ENCODE measurements at places on chromosomes 7 and 10. TPM values are rescaled to one million over a fixed set of nuclear protein-coding genes. Genes with fewer than 3 reads are reported as not detected.

DNA sequence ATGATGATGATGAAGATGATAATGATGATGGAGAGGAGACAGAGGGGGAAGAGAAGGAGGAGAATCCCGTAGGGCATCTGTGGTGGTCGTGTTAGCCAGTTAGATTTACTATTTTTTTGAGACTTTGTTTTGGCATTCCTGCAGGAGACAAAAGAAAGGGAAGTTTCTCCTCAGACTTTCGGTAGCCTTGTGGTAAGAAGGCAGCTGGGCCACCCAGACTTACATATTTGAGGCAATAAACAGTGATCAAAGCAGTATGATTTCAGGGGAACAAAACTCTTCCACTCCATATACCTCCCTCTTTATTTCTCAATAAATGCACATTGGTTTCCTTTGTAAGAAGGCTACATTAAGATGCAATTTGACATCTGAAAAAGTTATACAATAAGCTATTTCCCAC lies 32.4 kb upstream of the BICC1 start:
- no peak for DNase-seq

- peak; percentile 6 for DNase-seq
Observed at GRCh38 chr10:44316187-44316921, 68.5 kb downstream of the CXCL12 start.

DNA sequence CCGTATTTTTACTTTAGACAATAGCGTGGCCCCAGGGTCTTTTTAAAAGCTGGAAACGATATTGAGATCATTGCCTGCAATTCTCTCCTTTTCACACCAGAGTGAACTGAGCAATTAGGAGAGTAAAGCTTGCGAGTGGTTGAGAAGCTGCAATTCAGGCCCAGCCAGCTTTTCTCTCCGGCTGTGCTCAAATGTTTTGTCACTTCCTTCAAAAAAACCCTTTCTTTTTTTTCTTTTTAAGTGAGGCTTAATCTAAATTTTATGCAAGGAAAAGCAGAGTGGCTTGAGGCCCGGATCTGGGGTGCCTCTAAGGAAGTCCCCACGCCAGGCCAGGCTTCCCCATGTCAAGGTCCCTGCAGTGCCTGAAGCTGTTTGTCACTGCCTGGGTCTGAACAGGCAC lies 433.9 kb downstream of the GLRX3 start:
- DNase-seq, result no peak

GRCh38 chr10:133028158-133028557 lies 59.6 kb upstream of the ADGRA1 start:
- DNase-seq, result no peak

CALHM1 gene
- total RNA-seq, result not detected

SLC39A12 gene
- not detected for total RNA-seq

C7orf33 gene
- not detected for total RNA-seq

ZNF503 gene
- 4.1 TPM for total RNA-seq

Data from LHCN-M2 (cell line).